IMR-90 (cell line): ENCODE measurements at places on chromosomes 7 and 10. TPM values are rescaled to one million over a fixed set of nuclear protein-coding genes. Genes with fewer than 3 reads are reported as not detected.

Gene TEX36
- not detected in 2 replicates for total RNA-seq

Gene CCM2
- total RNA-seq = 56.1 and 65.2 TPM in 2 replicates

Gene STEAP2
- total RNA-seq = 3.9 and 4.2 TPM in 2 replicates

Gene ATOH7
- not detected in 2 replicates for total RNA-seq

Gene AKR1C2
- 0.28 and 0.36 TPM in 2 replicates for total RNA-seq

Gene RELN
- total RNA-seq = 19.4 and 23.7 TPM in 2 replicates

Gene H2BK1
- not detected in 2 replicates for total RNA-seq

GRCh38 chr10:71933651-71934050, 30.5 kb upstream of the CHST3 start:
- no peak overlapping the region for H3K27ac ChIP-seq
- peaks cover 3% of the 10 kb centered on the region for H3K4me1 ChIP-seq
- DNase-seq = no peak
- H3K27me3 ChIP-seq = peaks cover 5% of the 10 kb centered on the region; the same call in 1 of the 2 replicates
- no peak overlapping the region for H3K4me3 ChIP-seq
- H3K36me3 ChIP-seq = no peaks in the 10 kb centered on the region

DNA sequence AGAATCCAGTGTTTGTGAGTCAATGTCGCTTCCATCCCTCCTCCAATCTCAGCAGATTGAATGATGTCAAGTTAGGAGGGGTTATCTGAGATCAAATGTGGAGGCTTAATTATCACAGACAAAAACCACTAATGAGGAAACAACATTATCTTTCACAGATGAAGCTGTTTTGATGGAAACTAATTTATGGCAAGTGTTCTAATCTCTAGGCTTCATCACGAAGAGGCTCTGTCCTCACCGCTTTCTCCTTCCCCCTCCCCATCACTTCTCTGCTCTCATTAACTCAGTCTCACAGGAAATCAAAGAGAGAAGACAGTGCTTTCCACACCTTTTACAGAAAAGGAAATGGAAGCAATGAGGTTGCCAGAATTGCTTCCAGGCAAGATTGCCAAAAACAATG, 283.7 kb downstream of the BMPER start:
- H3K4me1 ChIP-seq = peaks cover 3% of the 10 kb centered on the region; the same call in 1 of the 2 replicates
- H3K36me3 ChIP-seq = no peaks in the 10 kb centered on the region
- no peak overlapping the region for H3K27ac ChIP-seq

DNA sequence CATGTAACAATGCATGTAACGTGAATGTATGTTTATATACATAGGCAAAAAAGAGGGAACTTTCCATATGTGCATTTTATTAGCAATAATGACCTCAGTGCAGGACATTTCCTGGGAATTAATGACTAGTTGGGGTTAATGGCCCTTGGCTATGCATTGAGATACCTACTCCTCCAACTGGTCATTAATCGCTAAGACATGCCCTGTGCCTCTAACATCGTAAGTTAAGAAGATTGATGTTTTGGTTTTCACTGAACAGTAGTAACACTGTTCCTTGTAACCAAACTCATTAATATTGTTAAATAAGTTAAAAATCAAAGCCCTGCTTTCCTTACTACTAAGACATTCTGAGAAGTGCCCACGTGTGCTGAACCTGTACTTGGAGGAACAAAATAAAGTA, 61.7 kb downstream of the SEMA3D start:
- H3K27ac ChIP-seq = no peak overlapping the region
- no peaks in the 10 kb centered on the region for H3K36me3 ChIP-seq
- DNase-seq = no peak

DNA sequence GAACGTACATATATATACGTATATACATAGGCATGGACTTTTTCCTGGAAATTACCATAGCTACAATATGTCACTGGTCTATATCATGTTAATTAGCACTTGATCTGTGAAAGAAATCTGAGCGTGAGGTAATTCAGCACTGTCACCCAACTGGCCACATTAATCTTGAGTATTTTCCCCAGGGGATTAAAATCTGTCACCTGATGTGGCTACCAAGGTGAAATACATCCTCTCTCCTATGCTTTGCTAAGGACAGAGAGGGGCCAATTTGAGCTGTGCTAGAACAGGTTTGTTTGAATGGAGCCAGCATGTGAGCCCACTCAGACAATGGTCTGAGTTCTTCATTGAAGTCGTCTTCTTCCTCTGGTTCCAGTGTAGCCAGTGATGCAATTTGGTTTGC, 33.3 kb downstream of the CYCS start:
- H3K27me3 ChIP-seq = no peaks in the 10 kb centered on the region
- H3K27ac ChIP-seq = no peak overlapping the region
- no peaks in the 10 kb centered on the region for H3K36me3 ChIP-seq

DNA sequence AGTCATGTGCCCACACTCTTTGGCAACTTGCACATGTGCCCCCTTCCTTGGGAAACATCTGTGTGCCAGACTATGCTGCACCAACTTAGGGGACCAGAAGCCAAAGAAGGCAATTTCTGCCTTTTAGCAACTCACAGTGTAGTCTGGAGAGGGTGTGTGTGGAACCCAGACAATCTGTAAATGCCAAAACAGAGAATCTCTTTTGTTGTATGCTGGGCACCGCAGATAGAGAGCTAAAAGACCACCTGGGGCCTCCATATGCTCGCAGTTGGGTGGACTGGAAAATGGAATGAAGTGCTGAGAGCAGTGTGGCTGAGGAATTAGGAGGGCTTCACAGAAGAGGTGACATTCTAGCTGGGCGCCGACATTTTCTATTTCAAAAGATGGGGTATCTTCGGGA, 26.4 kb downstream of the UBTD1 start:
- DNase-seq = no peak
- H3K36me3 ChIP-seq = peaks cover 2% of the 10 kb centered on the region; the same call in 1 of the 2 replicates
- H3K4me3 ChIP-seq = no peak overlapping the region
- H3K4me1 ChIP-seq = no peaks in the 10 kb centered on the region
- H3K27me3 ChIP-seq = no peaks in the 10 kb centered on the region
- H3K27ac ChIP-seq = no peak overlapping the region

DNA sequence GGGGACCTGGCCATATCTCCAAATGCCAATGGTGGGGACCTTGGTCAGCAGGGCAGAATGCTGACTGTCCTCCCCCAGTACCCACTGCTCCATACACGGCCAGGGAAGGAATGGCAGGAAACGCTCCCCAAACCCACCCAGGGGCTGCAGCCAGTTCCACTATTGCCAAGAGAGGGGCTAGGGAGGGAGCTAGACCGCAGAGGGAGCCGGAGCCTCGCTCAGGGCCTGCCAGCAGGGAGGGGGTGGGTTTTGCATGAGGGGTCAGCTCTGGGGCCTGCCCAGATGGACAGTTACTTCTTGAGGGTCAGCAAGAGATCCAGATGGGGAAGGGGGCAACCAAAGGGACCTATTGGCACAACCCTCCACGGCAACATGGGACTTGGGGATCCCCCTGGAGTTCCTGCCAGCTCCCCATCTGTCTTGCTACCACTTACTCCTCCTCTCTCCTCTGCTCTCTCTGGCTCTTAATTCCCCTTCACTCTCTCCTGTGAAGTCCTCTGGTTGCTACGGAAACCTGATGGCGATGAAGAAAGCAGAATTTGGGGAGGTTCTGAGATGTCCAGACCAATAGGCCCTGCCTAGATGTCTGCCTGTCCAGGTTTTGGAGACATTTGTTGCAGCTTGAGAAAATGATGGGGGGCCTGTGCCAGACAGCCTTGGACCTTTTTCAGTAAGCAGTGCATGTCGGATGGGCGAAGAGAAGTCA, 12.6 kb downstream of the FGF8 start:
- no peaks in the 10 kb centered on the region for H3K4me1 ChIP-seq
- DNase-seq = no peak
- H3K4me3 ChIP-seq = no peak overlapping the region

GRCh38 chr7:34157137-34157536, 251.8 kb downstream of the BMPER start:
- peaks cover 21% of the 10 kb centered on the region for H3K4me1 ChIP-seq
- DNase-seq = no peak
- H3K4me3 ChIP-seq = no peak overlapping the region
- no peak overlapping the region for H3K27ac ChIP-seq
- H3K27me3 ChIP-seq = no peaks in the 10 kb centered on the region

DNA sequence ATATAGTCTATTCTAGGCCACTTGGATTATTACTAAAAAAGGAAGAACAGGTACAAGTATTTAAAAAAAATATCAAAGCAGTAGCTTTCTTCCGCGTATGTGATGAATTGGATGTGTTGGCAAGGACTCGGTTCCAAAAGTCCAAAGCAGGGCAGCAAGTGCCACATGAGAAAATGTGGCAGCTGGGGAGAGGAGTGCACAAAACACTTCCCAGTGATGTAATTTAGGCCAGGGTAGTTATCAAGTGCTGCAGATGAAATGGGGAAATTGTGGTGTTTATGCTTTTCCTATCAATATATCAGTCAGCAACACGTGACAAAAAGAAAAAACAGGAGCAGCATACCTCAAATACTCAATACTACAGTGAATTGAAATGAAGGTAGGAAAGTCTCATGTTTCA, 7.0 kb downstream of the RHOBTB1 start:
- no peak overlapping the region for H3K4me3 ChIP-seq
- peaks cover 5% of the 10 kb centered on the region; the same call in 1 of the 2 replicates for H3K36me3 ChIP-seq
- no peaks in the 10 kb centered on the region for H3K27me3 ChIP-seq
- H3K4me1 ChIP-seq = peaks cover 2% of the 10 kb centered on the region
- no peak for DNase-seq

- no peak overlapping the region for H3K27ac ChIP-seq
- H3K4me1 ChIP-seq = peaks cover 6% of the 10 kb centered on the region
- no peak overlapping the region for H3K4me3 ChIP-seq
Measured at GRCh38 chr7:148712678-148713329, 14.1 kb downstream of the CUL1 start.

DNA sequence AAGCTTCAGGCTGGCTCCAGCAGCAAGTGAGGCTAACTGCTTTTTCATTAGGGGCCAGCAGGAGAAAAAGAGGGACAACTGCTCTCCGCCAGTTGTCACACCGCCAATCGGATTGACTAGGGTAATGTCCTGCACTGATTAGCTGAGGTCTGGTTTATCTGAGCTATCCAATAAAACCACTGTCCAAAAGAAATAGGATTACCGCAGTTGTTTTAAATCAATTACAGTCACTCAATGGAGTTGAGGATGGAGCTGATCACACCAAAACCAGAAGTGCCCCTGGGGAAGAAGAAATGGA, 351.4 kb upstream of the NPVF start:
- no peaks in the 10 kb centered on the region for H3K27me3 ChIP-seq
- no peaks in the 10 kb centered on the region for H3K4me1 ChIP-seq
- H3K36me3 ChIP-seq = no peaks in the 10 kb centered on the region
- no peak overlapping the region for H3K4me3 ChIP-seq

GRCh38 chr7:150586785-150587152, 19.6 kb downstream of the GIMAP4 start:
- no peaks in the 10 kb centered on the region for H3K4me1 ChIP-seq
- H3K27ac ChIP-seq = no peak overlapping the region
- H3K36me3 ChIP-seq = no peaks in the 10 kb centered on the region
- no peak overlapping the region for H3K4me3 ChIP-seq
- DNase-seq = no peak

DNA sequence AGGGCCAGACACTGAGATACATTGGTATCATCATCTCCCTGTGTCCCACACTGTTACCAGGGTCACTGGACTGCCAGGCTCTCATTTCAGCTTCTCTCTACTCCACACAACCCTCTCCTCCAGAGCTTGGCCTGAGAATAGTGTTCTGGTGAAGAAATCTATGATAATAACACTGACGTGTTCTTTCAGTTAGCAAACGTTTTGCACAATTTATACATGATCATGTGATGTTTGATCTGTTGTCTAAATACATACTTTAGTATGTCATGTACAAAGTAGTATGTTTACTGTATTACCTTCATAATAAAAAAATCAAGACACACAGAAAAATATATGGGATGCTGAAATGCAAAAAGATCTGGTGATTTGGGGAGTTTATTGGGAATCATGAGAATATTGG, 5.0 kb downstream of the SLC16A9 start:
- H3K27me3 ChIP-seq = peaks cover 17% of the 10 kb centered on the region
- DNase-seq = no peak

GRCh38 chr10:132574288-132574687, 36.7 kb downstream of the INPP5A start:
- peaks cover 2% of the 10 kb centered on the region; the same call in 1 of the 2 replicates for H3K27me3 ChIP-seq
- no peak overlapping the region for H3K4me3 ChIP-seq
- no peaks in the 10 kb centered on the region for H3K36me3 ChIP-seq
- no peak for DNase-seq

DNA sequence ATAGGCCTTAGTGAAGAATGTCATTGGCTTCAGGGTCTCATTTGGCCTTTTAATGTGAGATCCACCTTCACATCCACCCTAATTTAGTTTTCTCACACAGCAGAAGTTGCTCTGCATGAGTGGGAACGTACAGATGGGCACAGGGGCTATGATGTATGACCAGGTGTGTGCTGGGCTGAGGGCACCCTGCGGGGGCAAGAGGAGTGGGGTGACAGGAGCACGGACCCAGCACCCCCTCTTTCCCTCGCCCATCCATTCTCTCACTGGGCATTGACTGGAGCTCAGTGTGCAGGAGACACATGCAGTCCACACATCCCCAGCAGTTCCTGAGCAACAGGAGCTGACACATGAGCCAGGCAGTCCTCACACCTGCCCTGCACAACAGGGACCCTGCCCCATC, 95.1 kb upstream of the PPP2R2D start:
- no peak for DNase-seq
- no peaks in the 10 kb centered on the region for H3K36me3 ChIP-seq
- no peaks in the 10 kb centered on the region for H3K27me3 ChIP-seq
- H3K4me1 ChIP-seq = no peaks in the 10 kb centered on the region

- H3K36me3 ChIP-seq = no peaks in the 10 kb centered on the region
- H3K4me3 ChIP-seq = no peak overlapping the region
- no peaks in the 10 kb centered on the region for H3K27me3 ChIP-seq
Measured at GRCh38 chr7:36742911-36743775, 18.8 kb upstream of the AOAH start.

DNA sequence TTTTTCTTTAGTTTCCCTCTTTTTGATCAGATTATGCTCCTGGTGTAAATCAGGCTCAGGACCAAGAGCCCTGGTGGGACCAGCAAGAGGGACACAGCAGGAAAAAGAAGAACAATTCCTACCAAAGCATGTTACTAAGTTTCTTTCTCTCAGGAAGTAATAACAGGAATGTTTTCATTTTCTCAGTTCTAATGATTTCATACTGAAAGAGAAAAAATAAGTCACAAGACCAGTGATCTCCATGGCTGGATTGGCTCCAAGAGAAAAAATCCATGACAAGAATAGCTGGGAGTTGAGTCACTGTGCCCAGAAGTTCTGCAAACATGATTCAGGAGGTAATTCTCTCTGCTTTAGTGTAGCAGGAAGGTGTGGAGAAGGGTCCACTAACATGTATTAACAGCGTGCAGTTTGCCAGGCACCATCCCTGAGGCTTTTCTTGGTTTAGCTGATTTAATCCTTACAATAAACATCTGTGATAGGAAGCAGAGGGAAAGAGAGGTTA, 23.8 kb upstream of the IFIT2 start:
- H3K27me3 ChIP-seq = no peaks in the 10 kb centered on the region
- peak overlapping the region; percentile 93 for H3K27ac ChIP-seq
- no peaks in the 10 kb centered on the region for H3K36me3 ChIP-seq
- no peak overlapping the region for H3K4me3 ChIP-seq
- peaks cover 16% of the 10 kb centered on the region for H3K4me1 ChIP-seq

GRCh38 chr10:131905267-131905571, 4.4 kb downstream of the PPP2R2D start:
- H3K36me3 ChIP-seq = peaks cover 11% of the 10 kb centered on the region; the same call in 1 of the 2 replicates
- no peak overlapping the region for H3K27ac ChIP-seq
- DNase-seq = no peak
- H3K27me3 ChIP-seq = no peaks in the 10 kb centered on the region

- DNase-seq = peak; percentile 85
- H3K4me1 ChIP-seq = peaks cover 9% of the 10 kb centered on the region
- H3K4me3 ChIP-seq = no peak overlapping the region
- H3K27ac ChIP-seq = no peak overlapping the region
- H3K27me3 ChIP-seq = no peaks in the 10 kb centered on the region
Measured at GRCh38 chr10:34403512-34403911, 411.6 kb downstream of the PARD3 start.

GRCh38 chr10:71719464-71720201, at the start of gene C10orf105:
C10orf105 (minus strand) TSS chr10:71719778; CDS start chr10:71716337, 3,441 bp downstream.
- H3K27ac ChIP-seq = no peak within 1 kb of the TSS
- no peak within 1 kb of the TSS for H3K4me3 ChIP-seq
- peaks cover 13% of the 10 kb centered on the region for H3K27me3 ChIP-seq
- DNase-seq = no peak
